Stimulated activated CD4-positive, alpha-beta T cell treated with anti-CD3 and anti-CD28 coated beads, Interleukin-2, amount 100 ng/mL, for 48 hours (primary cell): ENCODE measurements at places on chromosomes 1 and 21.
A peak's percentile ranks its signal among the peaks of the same experiment; 100 is the strongest.

- DNase-seq = no peak
Observed at GRCh38 chr21:38909109-38909508, 103.4 kb downstream of the ETS2 start.

DNA sequence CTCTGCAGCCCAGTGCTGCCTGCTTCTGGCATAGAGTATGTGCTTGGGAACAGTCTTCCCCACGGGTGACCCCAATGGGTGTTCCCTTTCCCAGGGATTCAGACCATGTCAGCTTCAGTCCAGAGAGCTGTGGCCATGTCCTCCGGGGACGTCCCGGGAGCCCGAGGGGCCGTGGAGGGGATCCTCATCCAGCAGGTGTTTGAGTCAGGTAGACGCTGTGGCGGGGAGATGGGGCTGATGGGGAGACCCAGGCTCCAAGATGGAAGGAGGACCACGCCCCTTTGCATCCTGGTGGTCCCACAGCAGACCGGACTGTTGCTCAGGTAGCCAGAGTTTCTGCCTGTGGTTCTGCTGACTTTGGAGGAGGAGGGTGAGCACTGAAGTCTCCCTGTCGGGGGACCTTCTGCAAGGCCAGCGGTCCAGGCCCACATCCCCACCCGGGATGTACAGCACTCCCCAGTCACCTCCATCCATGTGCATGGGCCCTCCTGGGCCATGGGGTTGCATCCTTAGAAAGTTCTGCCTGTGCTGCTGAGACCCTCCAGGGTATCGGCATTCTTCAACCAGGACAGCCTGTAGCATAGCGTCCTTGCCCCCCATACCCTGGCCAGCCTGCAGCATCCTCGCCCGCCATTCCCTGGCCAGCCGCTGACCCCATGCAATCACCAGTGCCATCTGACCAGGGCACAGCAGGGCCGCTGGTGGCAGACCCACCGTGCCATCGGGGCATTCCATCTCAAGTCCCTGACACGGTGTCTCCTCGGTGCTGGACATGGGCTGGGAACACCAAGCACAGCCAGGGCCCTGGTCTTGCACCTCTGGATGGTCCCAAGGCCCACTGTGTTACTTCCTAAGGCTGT is 2.8 kb downstream of the AIRE start:
- no peak for DNase-seq

DNA sequence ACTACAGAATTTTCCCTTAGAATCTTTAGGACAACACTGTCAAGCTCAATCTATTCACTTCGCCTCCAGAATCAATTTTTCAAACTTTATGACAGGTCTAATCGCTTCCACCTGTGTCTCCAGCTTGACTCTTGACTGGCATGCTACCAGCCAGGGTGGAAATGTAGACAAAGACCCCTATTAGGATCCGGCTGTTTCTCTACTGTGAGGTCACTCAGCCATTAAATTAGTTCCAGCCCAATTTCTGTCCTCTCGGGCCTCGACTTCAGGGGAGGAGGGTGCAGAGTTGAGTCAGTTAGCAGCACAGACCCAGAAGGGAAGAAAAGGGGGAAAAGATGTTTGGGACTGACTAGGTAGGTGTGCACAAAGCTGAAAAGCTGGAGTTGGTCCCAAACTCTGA is 78.5 kb downstream of the HLCS start:
- no peak for DNase-seq

GRCh38 chr1:41639332-41639936 is 155.0 kb upstream of the EDN2 start:
- DNase-seq = peak; percentile 43

- no peak for DNase-seq
Observed at GRCh38 chr1:205950826-205951549, 7.7 kb upstream of the SLC26A9 start.

- DNase-seq = no peak
Observed at GRCh38 chr1:225447650-225448089, 19.8 kb upstream of the LBR start.

- DNase-seq = no peak
Observed at GRCh38 chr1:37478890-37479254, 4.5 kb downstream of the ZC3H12A start.

- DNase-seq = no peak
Observed at GRCh38 chr1:221530791-221531190, 211.1 kb downstream of the DUSP10 start.

GRCh38 chr1:198686069-198686728 is 47.4 kb downstream of the PTPRC start:
- no peak for DNase-seq

DNA sequence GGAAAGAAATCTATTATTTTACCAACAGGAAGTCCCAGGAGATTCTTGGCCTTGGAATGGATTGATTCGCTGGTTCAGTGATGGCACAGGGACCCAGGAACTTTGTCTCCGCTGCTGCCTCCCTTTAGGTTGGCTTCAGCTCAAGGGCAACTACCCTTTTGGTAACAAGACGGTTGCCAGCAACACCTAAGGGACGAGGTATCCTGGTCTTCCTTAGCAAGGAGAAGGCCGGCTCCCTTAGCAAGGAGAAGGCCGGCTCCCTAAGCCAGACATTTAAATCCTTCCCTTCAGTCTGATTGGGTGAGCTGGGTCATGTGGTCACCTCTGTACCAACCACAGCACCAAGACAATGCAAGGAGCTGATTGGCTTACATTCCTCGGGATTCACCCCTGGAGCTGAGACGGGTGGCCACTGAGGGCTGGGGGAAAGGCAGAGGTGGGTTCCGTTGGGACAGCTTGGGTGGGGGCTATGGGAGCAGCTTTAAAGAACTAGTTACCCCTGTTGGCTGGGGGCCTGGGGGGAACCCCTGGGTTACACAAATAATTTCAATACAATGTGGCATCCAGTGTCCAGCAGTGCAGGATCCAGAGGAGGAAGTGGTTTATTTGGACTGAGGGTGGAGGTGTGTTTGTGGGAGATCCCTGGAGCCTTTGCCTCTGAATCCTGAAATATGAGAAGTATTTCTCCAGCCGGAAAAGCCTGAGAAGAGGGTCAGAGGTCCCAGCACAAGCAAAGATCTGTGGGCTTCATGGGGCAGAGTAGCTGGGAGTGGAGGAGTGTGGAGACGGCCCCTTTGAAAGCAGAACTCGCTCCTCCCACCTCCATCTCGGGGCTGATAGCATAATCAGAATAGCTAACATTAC is 20.7 kb upstream of the CLIC4 start:
- no peak for DNase-seq

DNA sequence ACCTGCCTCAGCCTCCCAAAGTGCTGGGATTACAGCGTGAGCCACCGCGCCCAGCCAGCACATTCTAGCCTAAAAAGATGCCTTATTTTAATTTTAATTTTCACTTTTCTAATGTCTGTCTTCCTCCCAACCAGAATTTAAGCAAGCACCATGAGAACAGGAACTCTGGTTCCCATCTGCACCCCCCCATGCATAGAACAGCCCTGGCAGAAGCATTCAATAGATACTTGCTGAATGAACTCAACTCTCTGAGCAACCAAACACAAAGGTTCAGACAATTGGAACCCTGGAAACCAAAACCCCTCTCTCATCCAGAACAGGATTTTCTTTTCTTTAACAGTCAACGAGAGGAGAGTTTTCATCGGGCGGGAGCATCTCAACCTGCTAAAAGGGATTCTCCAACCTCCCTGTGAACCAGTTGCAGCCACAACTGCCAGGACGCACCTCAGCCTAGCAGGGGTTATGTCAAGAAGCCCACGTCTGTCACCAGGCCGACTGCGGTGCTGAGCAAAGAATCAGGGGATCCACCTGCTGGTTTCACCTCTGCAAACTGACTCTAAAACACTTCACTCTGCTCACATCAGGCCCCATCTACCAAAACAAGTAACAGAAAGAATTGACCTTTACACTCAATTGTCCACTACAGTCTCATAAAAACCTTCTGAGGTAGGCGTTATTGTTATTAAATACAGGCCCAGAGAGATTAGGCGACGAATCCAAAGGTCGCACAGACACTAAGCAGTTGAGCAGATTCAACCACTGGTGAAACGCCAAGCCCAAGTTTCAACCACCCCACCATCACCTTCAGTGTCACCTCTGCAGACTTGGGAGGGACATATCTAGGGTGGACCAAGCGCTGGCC is 1.7 kb downstream of the KIAA2013 start:
- no peak for DNase-seq

DNA sequence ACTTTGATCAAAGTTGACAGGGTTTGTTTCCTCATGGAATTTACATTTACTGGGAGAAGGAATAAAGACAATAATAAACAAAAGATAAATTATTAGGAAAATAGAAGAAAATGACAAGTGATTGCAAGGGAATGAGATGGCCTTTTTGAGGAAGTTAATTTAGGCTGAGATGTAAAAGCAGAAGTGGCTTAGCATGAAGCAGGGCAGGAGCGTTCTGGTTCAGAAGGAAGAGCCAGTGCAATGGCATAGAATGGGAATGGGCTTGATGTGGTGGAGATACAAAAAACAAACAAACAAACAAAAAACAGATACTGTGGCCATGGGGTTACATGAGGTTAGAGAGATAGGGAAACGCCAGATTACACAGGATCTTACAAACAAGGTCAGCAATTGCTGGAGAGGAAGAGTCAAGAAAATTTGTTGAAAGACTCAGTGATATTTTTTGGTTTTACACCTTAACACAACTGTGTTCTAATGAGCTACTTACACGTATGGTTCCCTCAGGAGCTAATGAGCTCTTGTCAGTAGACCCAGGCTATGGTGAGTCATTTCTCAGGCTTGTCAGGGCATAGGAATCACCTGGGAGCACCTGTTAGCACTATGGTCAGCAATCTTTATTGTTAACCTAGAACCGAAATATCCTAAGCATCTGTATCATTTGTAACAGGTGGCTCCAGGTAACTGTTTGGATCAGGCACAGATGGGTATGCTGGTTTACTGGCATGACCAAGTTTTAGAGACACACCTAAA is 8.7 kb upstream of the CADM3 start:
- DNase-seq = no peak

DNA sequence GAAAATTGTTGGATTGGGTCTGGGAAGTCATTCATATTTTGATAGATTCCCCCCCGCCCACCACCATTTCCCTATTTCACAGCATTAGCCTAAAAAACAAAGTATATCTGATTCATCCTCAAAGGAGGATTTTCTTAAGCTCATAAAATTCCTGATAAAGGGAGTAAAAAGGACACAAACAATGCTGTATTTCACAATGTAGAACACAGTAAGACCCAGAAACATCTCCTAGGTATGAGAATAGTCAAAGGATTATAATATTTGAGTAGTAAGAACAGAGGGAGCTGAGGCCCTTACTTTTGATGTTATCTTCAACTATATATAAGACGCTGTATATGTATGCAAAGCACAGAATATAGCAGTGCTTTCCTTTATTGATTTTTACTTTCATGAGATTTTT is 225.3 kb downstream of the TGFB2 start:
- DNase-seq = no peak

GRCh38 chr1:20867062-20867461 is 80.0 kb upstream of the HP1BP3 start:
- DNase-seq = no peak

DNA sequence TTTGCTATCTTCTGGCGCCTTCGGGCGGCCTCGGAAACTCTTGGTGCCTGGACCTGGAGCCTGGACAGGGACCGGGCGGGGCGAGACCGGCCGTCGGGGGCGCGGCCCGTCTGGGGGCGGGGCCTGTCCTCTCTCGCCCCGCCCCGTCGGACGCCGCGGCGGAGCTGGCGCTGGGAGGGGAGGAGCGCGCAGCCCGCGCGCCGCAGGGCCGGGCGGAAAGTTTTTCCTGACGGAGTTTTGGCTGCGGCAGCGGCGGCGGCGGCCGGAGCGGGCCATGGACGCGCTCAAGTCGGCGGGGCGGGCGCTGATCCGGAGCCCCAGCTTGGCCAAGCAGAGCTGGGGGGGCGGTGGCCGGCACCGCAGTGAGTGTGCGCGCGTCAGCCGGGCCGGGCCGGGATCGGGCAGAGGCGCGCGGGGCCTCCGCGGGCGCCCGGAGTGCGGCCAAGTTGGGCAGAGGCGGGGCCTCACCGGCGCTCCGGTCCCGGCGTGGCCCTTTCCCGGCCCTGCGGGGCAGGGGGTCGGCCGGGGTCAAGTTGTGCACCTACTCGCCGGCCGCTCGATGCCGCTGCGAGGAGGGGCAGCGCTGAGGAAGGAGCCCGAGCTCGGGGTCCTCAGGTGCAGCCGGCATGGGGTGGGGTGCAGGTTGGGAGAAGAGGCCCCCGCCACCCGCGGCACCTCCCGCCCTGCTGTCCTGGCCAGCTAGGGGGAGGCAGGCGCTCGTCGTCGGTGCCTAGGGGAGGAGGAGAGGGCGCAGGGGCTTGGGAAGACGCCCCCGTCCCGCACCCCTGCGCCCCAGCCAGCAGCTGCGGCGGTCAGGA is at the start of gene LDLRAP1:
LDLRAP1 (plus strand) TSS at position 182 of the 818 bp plus-strand sequence; CDS start at position 275, 93 bp downstream.
- DNase-seq = peak; percentile 71

GRCh38 chr1:59730759-59731478 is 83.8 kb upstream of the HOOK1 start:
- DNase-seq = no peak

- no peak for DNase-seq
Observed at GRCh38 chr1:41511239-41511540, 26.7 kb upstream of the EDN2 start.

- DNase-seq = no peak
Observed at GRCh38 chr1:184932319-184932718, 42.0 kb downstream of the NIBAN1 start.

- no peak for DNase-seq
Observed at GRCh38 chr21:35643176-35643575, 417.1 kb downstream of the SETD4 start.

DNA sequence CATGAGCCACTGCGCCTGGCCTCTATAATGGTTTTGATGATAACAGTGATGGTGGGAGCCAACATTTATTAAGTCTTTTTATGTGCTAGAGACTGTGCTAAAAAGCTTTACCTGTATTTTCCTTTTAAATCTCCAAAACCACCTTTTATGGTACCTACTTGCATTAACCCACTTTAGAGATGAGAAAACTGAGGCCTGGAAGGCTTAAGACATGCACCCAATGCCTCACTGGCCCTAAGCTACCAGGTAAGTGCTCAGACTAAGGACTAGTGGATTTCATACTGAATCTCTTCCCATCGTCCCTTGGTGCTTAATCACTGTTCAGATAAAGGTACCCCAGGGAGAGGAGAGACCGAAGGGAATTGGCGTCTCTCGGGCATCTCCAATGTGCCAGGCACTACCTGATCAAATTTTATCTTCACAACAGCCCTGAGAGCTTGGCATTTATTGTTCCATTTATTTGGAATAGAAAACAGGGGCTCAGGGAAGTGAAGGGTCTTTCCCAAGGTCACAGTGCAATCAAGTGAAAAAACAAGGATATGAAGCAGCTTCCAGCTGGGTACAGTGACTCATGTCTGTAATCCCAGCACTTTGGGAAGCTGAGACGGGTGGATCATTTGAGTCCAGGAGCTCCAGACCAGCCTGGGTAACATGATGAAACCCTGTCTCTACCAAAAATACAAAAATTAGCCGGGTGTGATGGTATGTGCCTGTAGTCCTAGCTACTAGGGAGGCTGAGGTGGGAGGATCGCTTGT is 84.2 kb downstream of the LACTBL1 start:
- DNase-seq = no peak

- no peak for DNase-seq
Observed at GRCh38 chr1:63718541-63718970, 55.3 kb upstream of the ROR1 start.
